ENCODE measurements at places on chromosomes 16 and 17.

GRCh38 chr16:86619239-86619794, 41.0 kb downstream of the FOXL1 start:
- no peak for DNase-seq

GRCh38 chr16:69928856-69929400, 22.2 kb upstream of the CLEC18A start:
- no peak for DNase-seq

DNA sequence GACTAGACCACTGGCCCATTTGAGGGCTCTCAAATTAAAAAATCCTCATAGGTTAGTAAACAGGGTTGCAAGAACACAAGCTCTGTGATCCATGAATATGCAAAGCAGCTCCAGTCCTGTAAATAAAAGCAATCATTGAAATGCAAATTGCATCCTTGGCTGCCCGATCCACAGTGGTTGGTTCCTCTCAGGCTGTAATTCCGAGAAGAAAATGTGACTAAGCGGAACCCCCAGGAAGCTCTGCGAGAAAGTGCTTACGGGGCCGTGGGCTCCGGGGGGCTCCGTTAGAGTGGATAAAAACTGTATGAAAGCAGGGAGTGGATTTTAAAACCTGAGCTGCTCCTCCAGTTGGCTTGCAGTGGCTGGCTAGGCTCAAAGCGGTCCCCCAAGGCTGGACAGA, 2.5 kb downstream of the GPRC5B start:
- no peak for DNase-seq

GRCh38 chr16:69056421-69056820, 49.0 kb upstream of the HAS3 start:
- no peak for DNase-seq

GRCh38 chr17:68868708-68869107, 86.5 kb downstream of the ABCA8 start:
- DNase-seq = no peak

DNA sequence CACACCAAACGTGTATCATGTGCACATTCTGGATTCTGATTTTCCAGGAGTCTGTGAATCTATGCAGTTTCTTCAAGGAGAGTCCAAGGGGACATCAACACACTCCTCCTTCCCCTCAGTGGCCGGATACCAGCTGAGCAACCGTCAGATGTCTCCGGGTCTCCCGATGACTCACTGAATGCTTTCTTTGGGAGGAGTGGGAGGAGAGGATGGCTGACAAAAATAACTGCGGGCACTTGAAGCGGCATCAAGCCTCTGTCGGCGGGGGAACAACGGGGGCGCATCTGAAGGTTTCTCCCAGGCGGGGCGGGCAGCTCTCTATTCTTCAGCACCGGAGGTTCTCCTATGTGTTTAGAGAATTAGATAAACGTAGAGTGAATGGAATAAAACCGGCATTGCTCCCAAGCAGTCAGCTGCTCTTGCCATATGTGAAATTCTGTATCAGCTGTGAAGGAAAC, 24.6 kb upstream of the LRRC75A start:
- no peak for DNase-seq

DNA sequence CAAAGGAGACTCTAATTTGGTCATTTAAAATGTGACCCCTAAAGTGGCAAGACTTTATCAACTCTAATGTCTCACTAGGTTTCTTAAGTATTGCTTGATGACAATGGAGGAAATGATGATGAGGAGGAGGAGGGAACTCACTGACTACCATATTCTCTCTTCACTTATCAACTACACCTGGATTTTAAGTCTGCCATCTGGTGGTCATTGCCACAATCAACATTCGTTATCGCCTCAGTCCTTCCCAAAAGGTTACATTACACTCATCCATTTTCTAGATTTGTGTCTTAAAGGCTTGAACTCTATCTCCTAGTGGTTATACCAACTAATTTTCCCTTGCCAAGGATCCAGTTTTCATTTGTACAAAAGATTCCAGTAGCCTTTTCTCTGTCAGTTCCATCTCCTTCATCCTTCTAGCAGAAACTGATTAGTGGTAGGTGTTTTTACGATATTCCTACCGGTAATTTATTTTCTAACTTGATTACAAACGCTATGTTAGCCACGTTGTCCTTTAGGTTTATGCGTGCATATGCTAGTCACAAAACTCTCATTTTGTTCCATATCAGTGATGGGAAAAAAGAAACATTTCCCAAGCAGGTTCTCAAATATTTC, 114.6 kb upstream of the NOG start:
- DNase-seq = no peak

DNA sequence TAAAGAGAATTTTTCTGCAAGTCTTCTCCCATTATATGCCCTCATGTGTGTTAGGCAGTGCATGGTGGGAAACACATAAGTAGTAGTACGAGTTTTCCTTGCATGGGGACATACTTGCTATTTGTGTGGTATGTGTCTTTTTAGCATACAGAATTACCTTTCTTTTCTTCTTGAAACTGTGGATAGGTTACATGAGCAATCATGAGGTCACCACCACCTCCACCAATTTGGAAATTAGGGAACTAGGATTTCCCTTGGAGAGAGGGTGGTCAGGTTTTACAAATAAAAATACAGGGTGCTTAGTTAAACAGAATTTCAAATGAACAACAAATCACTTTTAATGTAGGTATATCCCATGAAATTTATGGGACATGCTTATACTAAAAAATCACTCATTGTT, 16.3 kb upstream of the AMZ2 start:
- no peak for DNase-seq

- DNase-seq = no peak
Observed at GRCh38 chr16:350203-350602, 2.3 kb downstream of the AXIN1 start.

DNA sequence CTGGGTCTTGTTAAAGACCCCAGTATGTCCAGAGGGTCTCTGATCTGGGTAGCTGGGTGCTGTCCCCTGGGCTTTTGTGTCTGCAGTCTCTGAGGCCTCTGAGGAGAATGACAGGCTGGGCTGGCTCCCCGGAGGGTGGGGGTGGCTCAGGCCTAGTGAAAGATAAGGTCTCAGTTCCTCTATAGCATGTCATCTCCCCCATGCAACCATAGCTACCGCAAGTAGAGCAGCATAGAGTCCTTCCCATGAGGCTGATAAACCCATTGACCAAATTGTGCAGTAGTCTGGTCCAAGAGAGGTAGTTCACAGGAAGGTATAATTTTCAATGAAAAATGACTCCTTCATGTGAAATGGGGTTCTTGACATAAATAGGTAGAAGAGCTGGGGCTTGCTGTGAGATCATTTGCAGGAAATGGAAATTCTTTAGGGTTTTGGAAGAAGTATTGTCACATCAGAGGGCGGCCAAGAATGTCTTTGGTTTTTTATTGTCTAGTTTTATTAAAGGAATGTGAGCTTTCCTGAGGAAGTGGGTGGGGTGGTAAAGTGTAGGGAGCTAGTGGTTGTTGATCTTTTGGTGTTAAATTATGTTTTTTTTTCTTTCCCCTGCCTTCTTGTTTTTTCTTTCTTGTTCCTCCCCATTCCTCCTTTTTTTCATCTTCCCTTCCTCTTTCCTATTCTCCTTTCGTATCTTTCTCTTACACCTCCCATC, 21.0 kb downstream of the SLC7A6OS start:
- DNase-seq = peak; percentile 48

DNA sequence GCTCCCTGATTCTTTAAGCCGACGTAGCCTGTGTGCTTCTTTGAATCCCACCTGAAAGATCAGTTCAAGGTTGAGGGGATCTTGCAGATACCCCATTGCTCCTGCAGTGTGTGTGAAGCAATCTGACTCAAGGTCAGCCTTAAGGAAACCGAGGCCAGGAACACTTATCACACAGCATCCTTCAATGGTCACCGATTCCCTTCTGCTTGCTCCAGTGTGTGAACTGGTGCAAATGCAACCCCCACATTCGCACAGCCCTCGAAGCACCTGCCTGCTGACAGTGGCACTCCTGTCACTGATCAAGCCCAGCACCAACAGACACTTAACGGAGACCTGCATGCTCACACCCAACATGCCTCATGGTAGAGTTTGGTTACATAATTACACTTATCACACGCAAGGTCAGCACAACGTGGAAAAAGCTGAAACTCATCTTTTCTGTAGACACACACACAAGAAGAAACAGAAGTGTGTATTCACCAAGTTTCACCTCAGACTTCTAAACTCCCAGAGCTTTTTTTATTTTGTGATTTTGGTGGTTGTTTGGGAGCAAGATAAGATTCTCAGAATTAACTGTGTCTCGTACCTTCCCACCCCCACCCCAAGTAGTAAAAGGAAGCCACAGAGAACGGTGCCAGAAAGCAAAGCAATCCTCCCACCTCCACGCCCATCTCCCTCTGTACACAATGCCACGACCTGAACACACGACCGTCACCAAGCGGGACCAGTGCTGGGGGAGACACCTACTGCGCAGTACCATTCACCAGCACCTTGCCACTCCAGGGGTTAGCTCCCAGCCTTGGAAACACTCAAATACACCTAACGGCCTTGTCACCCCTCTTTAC, 37.2 kb downstream of the LITAFD start:
- DNase-seq = no peak

- DNase-seq = no peak
Observed at GRCh38 chr17:18028114-18028951, 10.6 kb downstream of the ATPAF2 start.

GRCh38 chr17:69086641-69087040, 25.9 kb upstream of the ABCA9 start:
- no peak for DNase-seq

DNA sequence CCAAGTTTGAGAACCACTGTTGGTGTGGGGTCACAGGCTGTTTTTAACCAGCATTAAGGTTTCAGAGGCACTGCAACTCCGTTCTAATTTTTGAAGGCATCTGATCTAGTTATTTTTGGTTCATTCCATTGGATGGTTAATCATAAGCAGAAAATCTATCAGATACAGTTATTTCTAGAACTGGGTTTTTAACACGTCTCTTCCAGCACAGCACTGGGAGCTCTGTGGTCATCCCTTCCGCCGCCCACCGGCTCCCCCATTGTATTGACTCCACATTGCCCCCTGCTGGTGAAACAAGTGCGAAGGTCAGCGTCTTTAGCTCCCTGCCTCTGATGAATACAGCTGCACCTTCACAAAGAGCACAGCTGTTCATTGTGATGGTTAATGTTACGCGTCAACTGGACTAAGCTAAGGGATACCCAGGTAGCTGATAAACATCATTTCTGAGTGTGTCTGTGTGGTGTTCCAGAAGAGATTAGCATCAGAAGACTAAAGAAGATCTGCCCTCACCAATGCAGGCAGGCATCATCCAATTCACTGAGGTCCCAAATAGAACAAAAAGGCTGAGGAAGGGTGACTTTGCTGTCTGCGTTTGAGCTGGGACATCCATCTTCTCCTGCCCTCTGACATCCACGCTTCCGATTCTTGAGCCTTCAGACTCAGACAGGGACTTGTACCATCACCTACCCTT, 8.5 kb downstream of the CCL18 start:
- DNase-seq = peak; percentile 78

DNA sequence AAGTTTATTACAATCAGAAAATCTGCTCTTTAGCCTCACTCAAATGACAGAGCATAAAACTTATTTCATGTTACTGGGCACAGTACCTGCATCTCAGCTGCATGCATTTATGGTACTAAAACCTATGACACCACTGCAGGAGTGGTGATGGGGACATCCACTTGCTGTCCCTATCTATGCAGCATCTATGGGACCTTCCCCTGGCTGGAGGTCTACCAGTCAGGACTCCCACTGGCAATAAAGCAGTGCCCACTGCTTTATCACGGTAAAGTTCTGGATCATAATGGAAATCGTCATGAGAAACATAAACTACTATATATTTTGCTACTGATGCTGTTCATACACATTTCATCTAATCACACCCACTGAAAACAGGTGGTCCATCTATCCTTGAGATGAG, 26.2 kb downstream of the NSMCE1 start:
- DNase-seq = no peak

DNA sequence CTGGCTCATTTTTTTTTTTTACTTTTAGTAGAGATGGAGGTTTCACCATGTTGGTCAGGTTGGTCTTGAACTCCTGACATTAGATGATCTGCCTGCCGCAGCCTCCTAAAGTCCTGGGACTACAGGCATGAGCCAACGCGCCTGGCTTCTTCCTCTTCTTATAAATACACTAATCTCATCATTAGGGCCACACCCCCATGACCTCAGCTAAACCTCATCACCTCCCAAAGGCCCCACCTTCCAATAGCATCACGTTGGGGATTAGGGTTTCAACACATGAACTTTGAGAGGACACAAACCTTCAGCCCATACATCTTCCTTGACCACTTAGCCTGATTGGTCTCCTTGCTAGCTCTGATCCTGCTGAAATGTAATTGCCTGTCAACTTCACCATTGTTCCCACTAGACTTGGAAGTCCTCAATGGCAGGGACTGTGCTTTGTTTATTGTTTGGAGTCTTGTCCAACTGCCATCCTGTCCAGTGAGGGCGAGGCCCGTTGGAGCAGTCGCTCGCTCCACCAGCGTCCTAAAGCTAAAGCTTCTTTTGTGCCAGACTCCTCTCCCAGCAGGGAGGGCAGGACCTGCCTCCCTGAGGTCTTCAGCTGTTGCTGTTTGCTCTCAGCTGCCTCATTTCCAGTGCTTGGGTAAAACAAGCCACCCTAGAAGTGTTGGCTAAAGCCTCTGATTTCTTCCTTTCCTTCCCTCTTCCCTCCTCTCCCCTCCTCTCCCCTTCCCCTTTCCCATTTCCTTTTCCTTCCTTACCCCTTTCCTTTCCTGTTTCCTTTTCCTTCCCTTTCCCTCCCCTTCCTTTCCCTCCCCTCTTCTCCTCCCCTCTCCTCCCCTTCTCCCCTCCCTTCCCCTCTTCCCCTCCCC, 85.3 kb downstream of the HAPSTR1 start:
- no peak for DNase-seq

GRCh38 chr17:27569257-27569722, 61.7 kb upstream of the LGALS9 start:
- peak; percentile 58 for DNase-seq

DNA sequence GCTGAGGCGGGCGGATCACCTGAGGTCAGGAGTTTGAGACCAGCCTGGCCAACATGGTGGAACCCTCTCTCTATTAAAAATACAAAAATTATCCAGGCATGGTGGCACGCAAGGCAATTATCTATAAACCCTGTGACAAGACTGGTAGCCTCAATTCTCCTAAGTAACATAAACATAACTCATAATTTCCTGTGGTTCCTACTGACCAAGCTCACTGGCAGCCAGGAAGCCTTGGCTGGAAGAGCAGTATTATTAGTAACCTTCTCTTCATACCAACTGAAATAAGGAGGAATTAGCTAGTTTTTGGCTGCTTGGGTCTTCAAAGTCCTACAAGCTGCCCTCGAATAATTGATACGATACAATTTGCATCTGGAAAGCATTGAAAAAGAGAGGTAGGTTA, 31.6 kb upstream of the LRRC37A3 start:
- DNase-seq = no peak

DNA sequence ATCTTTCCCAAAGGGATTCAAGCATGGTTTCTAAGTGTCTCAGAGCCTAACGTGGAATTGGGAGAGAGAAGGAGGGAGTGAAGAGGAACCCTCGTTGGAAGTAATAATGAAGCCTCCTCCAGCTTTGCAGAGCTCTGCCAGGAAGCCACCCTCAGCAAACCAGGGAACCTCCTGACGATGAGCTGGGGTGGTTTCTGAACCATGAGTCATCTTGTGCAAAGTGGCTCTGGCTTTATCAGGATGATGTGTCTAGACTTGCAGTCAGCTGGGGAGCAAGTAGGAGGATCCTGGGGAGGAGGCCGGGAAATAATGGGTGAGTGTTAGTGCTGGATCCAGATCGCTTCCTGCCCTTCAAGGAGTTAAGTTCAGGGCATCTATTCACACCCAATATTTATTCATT, 191.7 kb upstream of the RBFOX1 start:
- no peak for DNase-seq
